Fibroblast of skin of right biceps (primary cell): ENCODE measurements at places on chromosomes 1 and 21.

GRCh38 chr21:45056917-45057560, 17.3 kb upstream of the ADARB1 start:
- no peak for DNase-seq

- DNase-seq: no peak
Measured at GRCh38 chr1:167621780-167622313, 8.2 kb upstream of the RCSD1 start.

- peak; percentile 26 for DNase-seq
Measured at GRCh38 chr1:42043182-42043581, 110.0 kb upstream of the GUCA2B start.

- DNase-seq: no peak
Measured at GRCh38 chr1:44029260-44029910, 1.9 kb downstream of the SLC6A9 start.

GRCh38 chr21:18524097-18524880, 120.7 kb upstream of the TMPRSS15 start:
- DNase-seq: peak; percentile 15
